ENCODE measurements at places on chromosomes 11 and 22.

- no peak for DNase-seq
These were observed 94.5 kb downstream of the CADM1 start for GRCh38 chr11:115409691-115410220.

- DNase-seq = no peak
These were observed 401.5 kb downstream of the TBC1D22A start for GRCh38 chr22:47163856-47164513.

DNA sequence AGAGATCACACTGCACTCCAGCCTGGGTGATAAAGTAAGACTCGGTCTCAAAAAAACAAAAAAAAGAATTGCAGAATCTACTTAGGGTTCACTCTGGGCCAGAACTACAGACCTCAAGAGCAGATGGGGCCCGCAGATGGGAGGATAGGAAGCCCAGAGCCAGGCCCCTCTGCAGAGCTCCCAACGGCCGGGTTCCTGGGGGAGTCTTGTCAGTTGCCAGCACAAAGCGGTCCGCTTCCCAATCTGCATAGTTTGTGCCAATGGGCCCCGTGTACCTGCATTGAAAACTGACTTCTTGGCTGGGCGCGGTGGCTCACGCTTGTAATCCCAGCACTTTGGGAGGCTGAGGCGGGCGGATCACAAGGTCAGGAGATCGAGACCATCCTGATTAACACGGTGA is 1.7 kb upstream of the CHID1 start:
- DNase-seq = no peak

DNA sequence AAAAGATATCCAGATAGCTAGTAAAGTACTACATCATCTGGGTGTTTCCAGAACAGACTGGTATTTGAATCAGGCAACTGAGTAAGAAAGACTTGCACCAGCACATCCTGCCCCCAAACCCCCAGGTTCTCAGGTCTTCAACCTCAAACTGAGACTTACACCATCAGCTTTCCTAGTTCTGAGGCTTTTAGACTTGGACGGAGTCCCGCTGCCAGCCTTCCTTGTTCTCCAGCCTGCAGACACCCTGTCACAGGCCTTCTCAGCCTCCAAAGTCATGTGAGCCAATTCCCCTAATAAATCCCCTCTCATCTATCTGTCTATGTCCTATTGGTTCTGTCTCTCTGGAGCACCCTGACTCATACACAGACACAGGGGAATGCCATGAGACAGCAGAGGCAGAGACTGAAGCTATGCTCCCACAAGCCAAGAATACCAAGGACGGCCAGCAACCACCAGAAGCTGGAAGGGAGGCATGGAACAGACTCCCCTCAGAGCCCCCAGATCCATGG is 10.9 kb downstream of the SMCO4 start:
- DNase-seq = peak; percentile 28

- DNase-seq = peak; percentile 76
These were observed 2.9 kb upstream of the HTATIP2 start for GRCh38 chr11:20360650-20361049.

GRCh38 chr11:119297938-119298337 is 19.0 kb downstream of the MCAM start:
- DNase-seq = no peak

- DNase-seq = no peak
These were observed 61.6 kb downstream of the MORC2 start for GRCh38 chr22:30906946-30907345.

- no peak for DNase-seq
These were observed 14.4 kb downstream of the ZBTB16 start for GRCh38 chr11:114073828-114074381.

DNA sequence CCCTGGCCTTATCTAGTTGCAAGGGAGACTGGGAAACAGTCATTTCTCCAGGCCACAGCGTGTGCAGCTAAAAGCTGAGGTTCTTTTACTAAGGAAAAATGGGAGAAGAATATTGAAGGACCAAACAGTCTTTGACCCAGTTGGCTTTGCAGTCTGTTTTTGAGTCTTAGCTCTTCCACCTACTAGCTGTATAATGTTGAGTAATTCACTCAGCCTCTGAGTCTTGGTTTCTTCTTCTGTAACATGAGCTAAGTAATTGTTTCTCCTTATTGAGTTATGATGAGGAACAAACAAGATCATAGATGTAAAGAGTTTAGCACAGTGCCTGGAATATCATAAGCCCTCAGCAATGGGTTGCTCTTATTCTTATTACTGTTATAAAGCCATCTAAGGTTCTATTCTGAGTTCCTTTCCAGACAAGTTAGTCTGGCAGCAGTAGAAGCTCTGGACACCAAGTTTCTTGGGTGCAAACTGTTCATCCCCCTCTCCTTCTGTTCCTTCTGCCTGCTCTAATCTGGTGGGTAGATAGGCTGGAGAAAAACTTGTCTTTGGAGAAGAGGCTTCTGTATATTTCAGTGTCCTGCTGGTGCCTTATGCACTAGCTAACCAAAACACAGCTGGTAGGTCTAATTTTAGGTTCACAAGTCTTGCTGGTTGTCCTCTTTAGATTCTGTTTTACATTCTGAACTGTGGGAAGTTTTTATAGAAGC is 13.5 kb downstream of the TRIM44 start:
- DNase-seq = peak; percentile 31

- DNase-seq = no peak
These were observed 5.4 kb downstream of the INPP5J start for GRCh38 chr22:31128156-31128555.

Measured in suppressor macrophage treated with lipopolysaccharide for 4 hours (primary cell).